ENCODE measurements at places on chromosomes 1 and 21.

DNA sequence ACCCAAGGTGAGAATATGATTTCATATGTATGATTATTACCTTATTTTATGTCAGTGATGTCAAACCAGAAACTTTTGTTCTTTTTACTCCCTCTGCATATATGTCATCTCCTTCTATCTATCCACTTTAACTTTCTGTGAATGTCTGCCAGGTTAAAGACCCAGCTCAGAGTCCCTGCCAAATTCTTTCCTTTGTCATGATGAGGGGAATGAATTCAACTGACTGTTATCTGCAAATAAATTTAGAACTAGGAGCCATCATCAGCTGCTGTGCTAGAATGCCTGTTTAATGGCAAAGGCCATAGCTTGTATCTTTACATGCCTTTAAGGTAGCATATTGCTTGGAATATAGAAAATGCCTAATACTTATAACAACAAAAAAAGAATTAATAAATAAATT lies 815.6 kb upstream of the NEGR1 start:
- peak; percentile 22 for DNase-seq

- no peak for DNase-seq
Observed at GRCh38 chr1:184424157-184424556, 37.3 kb downstream of the C1orf21 start.

DNA sequence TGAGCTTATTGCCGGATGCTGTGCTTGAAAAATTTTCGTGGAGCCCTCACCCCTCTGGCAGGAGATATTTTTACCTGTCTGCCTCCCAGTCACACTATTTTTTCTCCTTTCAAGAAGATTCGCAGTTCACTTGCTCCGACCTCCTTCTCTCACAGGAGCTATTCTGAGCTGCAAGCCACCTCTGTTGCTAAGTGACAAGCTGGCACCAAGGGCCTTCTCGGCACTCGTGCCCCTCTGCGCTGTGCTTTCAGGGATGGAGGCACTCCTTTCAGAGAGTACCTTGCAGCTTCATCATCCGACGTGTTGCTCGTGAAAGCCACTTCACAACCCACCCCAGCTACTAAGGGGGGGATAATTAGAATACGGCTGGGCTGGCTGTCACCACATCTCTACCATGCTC lies 11.6 kb downstream of the SLC6A17 start:
- peak; percentile 56 for DNase-seq

DNA sequence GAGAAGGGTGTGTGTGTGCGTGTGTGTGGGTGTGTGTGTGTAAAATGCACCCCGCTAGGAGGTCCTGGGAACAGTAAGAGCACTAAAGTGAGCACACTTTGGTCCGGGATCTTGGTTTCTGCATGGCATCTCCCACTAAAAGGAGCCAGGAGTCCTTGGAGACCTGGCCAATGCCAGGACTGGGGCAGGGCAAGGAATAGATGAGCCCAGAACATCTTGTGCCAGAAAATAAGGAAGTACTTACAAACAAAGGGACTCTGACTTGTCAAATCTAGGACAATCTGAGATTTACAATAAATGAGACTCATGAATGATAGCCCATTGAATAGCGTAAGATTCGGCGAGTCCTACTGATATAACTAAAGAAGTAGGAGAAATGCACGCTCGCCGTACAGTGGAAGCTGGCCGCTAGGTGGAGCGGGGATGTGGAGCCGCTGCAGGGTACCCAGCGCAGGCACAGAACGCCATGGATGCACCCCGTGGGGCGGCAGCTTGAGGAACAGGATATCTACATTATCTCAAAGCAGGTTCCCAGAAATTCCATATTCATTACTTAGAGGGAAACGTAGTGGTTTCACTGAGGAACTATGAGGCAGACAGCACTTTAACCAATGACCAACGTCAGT lies 7.1 kb downstream of the SLC37A1 start:
- DNase-seq, result no peak

DNA sequence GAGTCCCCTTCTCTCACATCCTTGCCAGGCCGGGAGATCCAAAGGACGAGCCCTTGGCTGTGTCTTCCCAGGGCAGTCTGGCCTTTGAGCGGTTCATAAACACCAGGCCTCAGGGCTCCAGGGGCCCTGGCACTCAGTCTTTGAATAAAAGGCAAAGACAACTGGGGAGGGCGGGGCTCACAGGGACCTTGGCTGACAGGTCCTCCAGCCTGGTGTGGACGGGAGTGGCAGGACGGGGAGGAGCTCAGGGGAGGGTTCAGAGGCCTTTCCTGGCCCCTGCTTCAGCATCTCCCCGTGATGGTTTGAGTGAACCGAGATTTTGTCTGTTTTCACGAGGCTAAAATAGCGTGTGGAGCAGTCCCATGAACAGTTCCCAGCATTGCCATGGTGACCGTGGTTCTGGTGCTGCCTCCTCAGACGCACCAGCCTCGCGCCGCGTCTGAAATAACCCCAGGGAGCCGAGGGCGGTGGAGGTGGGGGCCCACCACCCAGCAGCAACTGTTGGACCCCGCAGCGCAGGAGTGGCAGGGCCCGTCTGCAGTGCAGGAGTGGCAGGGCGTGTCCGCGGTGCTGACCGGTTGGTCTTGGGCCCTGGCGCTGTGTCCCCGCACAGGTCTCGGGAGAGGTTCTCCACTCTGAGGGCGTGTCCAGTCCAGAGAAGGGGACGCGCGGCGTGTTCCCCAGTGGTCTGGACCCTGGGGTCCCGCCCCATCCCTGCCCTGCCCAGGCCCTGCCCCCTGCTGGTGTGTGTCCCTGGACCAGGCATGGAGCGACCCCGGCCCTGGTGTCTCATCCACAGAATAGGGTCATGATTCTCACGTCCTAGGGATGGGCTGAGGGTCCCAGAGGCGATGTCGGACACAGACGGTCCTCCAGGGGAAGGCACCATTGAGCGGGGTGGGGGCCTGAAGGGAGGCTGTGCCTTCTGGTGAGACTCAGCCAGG lies 7.1 kb upstream of the PRKCZ start:
- no peak for DNase-seq

GRCh38 chr1:162497723-162498495 lies at the start of gene UHMK1:
Gene UHMK1, plus strand, starts transcription at chr1:162497818. Its CDS starts 183 bp downstream, at chr1:162498001.
- peak; percentile 97 for DNase-seq

DNA sequence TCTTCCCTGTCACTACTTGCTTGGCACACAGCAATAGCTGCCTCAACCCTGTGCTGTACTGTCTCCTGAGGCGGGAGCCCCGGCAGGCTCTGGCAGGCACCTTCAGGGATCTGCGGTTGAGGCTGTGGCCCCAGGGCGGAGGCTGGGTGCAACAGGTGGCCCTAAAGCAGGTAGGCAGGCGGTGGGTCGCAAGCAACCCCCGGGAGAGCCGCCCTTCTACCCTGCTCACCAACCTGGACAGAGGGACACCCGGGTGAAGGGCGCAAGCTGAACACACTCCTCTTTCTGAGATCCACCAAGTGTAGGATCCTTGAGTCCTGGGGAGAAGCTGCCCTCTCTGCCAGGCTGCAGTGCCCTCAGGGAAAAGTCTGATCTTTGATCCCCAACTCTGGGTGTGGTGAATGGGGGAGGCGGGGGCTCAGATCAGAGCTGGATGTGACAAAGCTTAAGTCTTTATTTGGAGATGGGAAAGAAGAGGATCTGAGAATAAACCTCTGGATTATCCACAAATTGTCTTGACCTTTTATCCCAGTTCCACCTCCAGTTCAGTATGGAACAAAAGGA lies 1.2 kb downstream of the RXFP4 start:
- DNase-seq, result peak; percentile 56

DNA sequence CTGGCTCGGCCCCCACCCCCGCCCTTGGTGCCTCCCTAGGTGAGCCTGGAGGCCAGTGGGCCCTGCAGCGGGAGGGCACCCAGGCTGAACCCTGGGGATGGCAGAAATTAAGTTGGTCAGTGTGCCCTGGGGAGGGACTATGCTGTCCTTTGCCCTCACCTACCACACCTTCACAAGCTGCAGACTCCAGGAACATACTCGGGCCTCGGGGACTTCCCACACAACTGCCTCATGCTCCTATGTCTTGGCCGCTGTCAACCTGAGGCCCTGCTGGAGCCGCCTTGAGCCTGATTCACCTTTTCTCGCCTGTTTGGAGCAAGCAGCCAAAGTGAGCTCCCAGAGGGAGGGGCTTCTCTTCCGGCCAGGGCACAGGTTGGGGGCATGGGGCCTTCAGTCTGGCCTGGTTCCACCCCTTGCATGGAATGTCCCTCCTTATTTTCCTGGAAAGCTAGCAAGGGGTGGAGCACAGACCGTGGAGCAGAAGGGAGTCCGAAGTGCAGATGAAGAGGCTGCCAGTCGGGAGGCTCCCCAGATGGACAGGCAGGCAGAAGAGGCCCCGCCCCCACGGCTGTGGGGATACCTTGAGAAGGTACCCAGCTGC lies 24.7 kb downstream of the KNCN start:
- peak; percentile 42 for DNase-seq

DNA sequence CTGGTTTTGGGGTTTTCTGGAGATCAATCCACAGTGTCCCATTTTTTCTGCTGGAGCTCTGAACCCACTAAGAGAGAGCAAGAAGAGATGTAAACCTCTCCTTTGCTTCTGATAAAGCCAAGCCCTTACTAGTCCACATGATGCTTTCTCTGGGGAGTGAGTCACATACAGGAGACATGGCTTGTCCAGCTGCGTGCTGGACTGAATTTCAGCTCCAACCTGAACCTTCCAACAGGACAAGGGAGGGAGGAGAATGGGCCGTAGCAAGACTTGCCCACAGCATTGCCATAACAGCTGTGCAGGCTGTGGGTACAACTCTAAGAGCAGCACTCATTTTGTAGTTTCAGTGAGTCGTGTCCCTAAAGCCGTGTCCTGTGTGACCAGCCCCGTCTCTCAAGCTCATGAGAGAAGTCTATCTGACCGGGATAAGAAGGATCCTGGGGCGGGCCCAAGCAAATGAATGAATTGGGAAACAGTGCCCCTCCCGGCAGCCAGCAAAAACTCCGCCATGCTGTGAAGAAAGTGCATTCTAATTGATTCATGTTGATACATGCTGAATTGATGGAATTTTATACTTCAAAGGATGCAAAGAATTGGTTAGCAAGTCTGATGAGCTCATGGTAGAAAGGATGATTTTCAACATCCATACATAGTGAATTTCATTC lies 195.2 kb downstream of the GABPA start:
- DNase-seq, result no peak

- DNase-seq, result peak; percentile 67
Observed at GRCh38 chr1:209458921-209459320, 124.6 kb upstream of the CAMK1G start.

DNA sequence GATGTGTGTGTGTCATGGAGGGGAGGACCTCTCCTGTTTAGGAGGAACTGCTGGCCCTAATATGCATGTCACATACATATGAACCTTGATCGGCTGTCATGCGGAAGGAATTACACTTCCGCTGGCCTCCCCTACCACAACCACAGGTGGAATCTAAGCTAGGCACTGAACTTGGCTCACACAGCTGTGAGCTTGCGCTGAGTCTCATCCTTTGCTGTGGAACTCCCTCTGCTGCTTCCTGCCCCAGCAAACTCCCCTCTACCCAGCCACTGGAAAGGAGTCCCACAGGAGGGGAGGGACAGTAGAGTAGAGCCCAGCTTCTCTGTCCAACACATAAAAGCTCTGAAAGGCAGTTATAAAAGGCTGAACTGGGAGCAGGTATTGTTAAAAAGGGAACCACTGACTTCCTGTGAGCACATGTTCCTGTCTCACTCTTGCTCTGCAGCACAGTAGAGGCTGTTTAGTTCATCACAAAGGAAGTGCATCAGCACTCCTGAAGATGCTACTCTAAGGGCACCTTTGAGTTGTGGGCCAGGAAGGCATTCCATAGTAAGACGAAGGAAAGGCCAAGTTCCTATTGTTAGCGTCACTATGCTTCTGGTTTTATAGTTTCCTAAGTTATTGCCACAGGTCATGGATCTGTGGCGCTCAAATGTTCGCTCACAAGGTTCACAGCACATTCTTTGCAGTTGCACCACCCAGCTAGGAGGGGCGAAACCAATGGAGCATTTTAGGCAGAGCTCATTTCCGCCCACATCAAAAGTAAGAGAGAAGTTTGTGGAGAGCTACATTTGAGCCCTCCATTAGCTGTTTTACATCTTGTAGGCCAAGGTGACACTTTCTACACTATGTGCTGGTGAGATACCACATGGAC lies 17.7 kb upstream of the PTPRC start:
- DNase-seq, result no peak

DNA sequence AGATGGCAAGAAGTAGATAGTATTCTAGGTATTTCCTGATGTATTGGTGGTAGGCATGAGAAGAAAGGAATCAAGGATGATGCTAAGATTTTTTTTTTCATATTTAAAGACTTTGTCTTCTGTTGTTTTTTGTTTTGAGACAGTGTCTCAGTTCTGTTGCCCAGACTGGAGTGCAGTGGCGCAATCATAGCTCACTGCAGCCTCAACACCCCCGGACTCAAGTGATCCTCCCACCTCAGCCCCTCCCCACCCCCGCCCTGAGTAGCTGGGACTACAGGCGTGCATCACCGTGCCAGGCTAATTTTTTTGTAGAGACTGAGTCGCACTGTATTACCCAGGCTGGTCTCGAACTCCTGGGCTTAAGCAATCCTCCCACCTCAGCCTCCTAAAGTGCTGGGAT lies 2.8 kb upstream of the CAPZB start:
- DNase-seq, result no peak

- DNase-seq, result no peak
Observed at GRCh38 chr1:17596186-17596585, 56.7 kb downstream of the ARHGEF10L start.

Measured in NCI-H69 (cell line).